DMS79 treated with DMSO at 0.1 percent for 48 hours (cell line): ENCODE measurements at places on chromosomes 5 and 9.

GRCh38 chr5:13218518-13218917 lies 726.0 kb downstream of the DNAH5 start:
- DNase-seq, result no peak

- DNase-seq, result no peak
Measured at GRCh38 chr5:93117751-93118531, 463.1 kb downstream of the NR2F1-AS1 start.

GRCh38 chr9:99472240-99472915 lies 250.3 kb downstream of the SEC61B start:
- no peak for DNase-seq

DNA sequence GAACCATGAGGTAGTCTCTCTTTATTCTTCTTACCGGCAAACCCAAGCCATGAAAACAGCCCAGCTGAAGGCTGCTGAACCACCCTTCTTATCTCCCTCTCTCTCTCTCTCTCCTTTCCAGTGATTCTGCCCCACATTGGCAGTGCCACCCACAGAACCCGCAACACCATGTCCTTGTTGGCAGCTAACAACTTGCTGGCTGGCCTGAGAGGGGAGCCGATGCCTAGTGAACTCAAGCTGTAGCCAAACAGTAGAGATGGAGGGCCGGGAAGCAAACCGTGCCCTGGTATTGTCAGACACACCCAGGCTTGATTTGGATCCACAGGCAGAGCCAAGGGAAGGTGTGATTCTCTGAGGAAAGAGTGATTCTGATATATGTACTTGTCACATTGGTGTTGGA lies 14.0 kb downstream of the GRHPR start:
- no peak for DNase-seq

DNA sequence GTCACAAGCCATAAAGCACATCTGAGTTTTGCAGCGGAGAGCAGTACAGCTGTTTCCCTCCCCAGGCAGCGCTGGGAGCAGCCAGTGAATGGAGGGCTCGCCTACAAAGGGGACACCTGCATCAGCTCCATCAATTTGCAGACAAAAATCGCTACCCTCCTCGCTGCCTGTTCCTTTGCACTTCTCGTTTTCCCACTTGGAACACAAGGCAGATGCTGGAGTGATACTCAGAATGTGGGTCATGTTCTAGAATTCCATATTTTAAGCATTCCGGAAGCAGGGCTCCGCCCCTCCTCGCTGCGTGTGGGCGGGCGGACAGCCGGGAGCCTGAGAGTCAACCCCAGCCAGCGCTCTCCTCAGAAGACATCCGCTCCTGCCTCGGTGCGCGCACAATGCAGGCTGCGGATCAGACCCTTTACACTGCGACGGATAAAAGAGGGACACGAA lies 92.1 kb downstream of the LMNB1 start:
- DNase-seq, result peak; percentile 49

DNA sequence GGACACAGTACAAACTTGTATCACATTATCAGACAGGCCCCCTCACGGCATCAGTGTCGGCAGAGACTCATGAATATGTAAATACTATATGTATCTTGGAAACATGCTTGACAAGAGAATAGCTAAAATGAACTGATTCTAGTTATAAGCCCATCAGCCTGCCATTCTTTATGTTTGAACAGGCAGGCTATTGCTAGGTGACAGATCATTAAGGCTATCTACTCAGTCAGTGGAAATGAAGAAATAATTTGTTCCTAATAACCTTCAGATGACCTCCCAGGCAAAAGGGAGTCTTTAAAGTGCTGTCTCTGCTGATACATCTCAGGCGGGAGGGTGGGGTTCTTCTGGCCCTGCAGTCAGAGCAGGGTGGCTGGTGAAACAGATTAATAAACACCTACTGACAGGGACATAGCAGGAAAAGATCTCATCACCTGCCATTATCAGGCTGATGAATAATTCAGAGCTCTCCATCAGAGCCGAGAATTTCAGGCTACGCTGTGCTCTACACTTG lies 394.2 kb downstream of the RASEF start:
- DNase-seq, result no peak

DNA sequence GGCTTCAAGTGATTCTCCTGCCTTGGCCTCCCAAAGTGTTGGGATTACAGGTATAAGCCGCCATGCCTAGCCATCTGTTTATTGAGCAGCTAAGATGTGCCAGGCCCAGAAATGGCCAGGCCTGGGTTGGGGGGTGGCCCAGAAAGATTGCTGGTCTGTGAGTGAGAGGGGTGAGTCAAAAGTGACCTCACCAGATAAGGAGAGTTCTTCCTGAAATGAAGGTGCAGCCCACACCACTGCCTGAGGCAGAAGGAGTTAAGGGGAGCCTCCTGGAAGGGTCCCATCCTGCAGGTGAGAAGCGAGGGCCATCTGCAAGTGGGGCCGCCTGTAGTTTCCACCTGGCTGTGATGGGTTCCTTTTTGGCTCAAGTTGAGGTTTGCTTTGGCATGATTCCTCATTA lies 96.9 kb upstream of the KLF4 start:
- no peak for DNase-seq

- no peak for DNase-seq
Measured at GRCh38 chr9:35547889-35548418, 57.1 kb upstream of the TESK1 start.

DNA sequence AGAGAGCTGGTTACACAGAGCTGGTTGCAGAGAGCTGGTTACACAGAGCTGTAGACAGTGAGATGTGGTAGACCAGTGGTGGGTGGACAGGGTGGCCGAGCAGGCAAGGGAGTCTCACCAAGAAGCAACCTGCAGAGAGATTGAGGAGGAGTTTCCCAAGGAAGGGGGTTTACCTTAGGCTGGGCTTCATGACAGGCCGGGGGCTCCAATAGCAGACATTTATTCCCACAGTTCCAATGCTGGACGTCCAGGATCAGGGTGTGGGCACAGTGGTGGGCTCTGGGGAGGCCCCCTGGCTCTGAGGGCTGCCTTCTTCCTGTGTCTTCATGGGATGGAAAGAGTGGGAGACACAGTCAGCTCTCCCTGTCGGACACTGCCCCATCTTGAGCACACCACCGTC lies 386.9 kb upstream of the IRX4 start:
- DNase-seq, result no peak

GRCh38 chr5:181170996-181171395 lies 23.6 kb downstream of the OR2V2 start:
- no peak for DNase-seq

- no peak for DNase-seq
Measured at GRCh38 chr5:16666883-16667398, 50.1 kb upstream of the RETREG1 start.

DNA sequence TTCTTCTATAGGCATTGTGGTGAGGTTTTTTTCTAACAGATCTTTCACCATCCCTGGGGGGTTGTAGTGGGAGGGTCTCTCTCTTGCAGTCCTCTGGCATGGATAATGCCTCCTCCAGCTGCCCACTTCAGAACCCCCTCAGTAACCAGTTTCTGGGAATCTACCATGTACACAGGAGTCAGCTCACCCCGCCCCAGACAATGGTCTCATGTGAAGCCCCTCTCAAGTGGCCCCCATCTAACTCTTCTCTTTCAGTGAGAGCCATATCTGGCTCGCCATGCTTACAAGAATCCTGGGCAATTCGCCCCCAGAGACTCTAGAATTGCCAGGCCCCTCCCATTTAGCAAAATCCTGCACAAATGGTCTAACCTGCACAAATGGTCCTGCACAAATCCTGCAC lies 144.4 kb upstream of the FSTL4 start:
- no peak for DNase-seq

- no peak for DNase-seq
Measured at GRCh38 chr9:16925426-16925825, 55.0 kb upstream of the BNC2 start.

DNA sequence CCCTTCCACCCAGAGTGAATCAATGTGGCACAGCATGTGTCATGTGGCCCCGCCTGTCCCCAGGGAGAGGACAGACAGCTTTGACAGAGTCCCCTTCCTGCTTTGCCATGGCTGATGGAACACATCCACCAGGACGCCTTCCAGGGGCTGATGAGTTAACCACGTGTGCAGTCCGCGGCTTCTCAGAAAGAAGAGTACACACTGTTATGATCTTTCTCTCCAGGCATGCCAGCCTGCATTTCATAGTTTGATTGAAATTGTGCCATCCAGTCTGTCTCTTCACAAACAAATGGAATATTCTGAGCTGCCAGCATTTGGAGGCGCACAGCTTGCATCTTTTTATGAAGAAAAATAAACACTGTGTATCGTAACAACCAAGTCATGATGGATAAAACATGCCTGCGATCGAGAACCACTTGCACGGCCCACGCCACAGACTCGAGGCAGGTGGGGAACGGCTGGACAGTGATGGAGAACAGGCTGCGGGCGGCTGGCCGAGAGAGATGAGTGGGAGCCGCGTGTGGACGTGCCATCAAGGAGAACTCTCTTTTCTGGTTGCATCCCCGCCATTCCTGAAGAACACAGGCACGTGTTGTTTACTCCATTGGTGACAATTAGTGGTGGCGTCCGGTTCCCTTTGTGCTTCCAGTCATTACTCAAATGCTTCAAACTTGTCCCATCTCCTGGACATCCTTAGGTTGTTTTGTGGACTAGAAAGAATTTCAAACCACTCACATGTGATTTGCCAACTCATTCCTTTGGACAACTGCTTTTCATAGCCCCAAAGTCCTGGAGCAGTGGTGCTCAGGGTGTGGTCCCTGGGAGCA lies 220.2 kb downstream of the AGTPBP1 start:
- DNase-seq, result no peak

GRCh38 chr9:116471093-116471906 lies 215.8 kb upstream of the TRIM32 start:
- no peak for DNase-seq

DNA sequence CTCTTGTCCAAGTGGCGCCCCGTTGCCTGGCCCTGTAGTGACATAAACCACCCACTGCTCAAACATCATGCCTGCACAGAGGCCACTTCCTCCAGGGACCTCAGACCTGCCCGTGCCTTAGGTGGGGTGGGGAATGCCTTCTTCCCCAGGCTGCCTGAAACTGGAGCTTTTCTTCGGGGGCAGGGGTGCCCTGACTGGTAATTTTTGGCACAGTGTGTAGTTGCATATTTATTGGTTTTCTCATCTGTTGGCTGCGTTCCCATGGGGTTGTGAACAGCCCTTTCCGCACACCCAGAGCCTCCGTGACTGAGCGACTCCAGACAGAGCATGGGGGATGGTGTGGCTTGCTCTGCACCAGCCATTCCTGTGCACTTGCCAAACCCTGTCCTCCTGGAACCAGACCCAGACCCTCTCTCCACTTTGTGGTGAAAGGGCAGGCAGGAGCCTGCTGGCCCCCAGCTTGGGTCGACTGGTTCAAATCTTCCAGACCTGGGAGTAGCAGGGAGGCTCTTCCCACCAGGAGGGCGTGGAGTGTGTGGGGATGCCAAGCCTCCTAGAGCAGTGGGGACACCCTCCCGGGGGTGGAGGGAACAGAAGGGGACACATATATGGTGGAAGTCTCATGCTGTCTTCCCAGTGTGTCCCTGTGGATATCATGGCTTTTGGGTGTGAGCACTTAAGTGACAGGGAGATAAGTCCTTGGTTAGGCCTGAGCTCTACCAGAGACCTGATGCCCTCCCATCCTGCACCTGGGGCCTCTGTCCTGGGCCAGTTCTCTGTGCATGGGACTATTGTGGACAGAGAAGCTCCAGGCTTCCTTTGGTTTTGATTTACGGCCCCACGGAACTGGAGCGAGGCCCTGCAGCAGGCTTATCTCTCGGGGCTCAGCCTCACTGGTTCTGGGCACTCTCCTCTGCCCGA lies 39.6 kb downstream of the WNK2 start:
- DNase-seq, result peak; percentile 70

GRCh38 chr5:161547738-161548486 lies 1.4 kb upstream of the GABRB2 start:
- no peak for DNase-seq

DNA sequence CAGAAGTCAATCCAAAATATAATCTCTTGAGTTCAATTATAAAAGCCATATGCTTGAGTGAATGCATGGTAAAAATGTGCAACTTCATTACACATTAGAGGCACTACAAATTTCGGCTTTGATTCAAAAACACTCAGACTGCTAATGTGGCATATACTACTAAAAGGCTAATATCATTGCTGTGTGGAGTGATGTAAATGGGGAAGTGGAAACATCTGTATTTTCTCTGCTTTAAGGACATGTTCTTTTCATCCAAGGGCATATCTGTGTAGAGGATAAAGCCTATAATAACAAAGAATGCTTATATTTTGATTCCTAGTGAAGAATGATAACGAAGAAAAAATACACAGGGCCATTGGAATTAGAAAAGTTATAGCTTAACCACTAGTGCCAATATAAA lies 643.9 kb upstream of the ZNF608 start:
- peak; percentile 80 for DNase-seq

- peak; percentile 63 for DNase-seq
Measured at GRCh38 chr9:15276328-15276938, 30.6 kb downstream of the TTC39B start.

GRCh38 chr5:54230936-54231685 lies 79.3 kb downstream of the ARL15 start:
- no peak for DNase-seq

- no peak for DNase-seq
Measured at GRCh38 chr5:6377582-6377904, 804 bp downstream of the MED10 start.

DNA sequence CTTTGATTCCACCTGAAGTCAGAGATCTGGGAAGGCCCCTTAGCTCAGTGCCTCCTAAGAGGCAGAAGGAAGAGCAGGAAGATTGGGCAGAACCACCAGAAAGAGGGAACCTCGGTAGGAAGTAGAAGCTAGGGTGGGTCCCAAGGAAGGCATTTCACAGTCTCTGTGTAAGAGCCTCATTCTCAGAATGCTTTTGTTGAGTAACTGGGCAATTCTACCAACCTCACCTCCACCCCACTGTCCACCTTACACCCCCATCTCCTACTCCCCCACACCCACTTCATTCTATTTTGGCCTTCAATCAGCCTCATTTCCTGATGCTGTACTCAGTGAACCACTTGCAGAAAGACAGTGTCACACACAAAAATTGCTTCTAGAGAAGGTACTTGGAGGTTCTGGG lies 3.5 kb downstream of the HBEGF start:
- DNase-seq, result no peak

DNA sequence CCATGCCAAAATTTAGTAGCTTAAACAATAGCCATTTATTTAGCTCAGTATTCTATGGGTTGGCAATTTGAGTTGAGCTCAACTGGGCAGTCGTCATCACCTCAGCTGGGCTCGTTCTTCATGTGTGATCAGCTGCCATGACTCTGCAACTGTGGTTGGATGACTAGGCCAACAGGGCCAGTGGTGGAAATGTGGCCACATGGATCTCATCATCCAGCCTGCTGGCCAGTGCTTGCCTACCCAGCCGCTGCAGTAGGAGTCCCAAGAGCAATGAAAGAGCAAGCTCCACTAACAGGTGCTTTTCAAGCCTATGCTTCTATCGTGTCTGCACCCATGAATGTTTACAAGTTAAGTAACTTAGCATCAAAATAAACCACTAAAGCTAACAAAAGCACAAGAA lies 158.0 kb downstream of the ATPSCKMT start:
- no peak for DNase-seq

- DNase-seq, result no peak
Measured at GRCh38 chr5:65326922-65327321, 154.8 kb downstream of the ADAMTS6 start.
